ENCODE measurements at places on chromosomes 1 and 21.
A peak's percentile ranks its signal among the peaks of the same experiment; 100 is the strongest.

- DNase-seq = no peak
These were observed 40.2 kb upstream of the EPS8L3 start for GRCh38 chr1:109803901-109804331.

DNA sequence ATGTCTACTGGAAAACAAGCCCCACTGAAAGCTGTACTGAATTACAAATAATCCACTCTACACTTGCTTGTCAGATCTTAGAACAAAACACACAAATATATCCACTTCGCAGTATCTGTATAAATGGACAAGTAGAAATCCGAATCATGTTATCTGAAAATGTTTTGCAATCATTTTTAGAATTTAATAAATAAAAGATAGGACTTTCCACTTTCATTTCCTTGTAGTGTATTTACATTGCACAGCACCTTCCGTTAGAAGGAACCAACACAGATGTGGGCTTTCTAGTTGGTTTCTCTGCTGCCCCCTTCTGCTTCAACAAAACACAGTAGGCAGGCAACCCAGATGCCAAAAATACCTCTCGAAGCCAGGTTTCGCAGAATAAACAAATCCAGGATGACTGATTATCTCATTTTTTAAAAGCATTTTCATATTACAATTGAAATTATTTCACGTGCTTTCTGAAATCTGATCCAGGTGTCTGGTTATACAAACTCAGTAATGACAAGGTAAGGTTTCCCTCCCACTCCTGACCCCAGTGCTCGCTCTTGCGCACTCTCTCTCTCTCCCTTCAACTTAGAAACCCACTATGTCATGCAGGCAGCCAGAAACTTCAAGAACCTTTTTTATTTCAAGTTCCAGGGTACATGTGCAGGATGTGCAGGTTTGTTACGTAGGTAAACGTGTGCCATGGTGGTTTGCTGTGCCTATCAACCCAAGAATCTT is 389.9 kb downstream of the SMYD3 start:
- DNase-seq = no peak

GRCh38 chr1:39491146-39491921 is at the start of gene BMP8A:
BMP8A (plus strand) TSS chr1:39491636; CDS start chr1:39491992, 356 bp downstream.
- peak; percentile 44 for DNase-seq

DNA sequence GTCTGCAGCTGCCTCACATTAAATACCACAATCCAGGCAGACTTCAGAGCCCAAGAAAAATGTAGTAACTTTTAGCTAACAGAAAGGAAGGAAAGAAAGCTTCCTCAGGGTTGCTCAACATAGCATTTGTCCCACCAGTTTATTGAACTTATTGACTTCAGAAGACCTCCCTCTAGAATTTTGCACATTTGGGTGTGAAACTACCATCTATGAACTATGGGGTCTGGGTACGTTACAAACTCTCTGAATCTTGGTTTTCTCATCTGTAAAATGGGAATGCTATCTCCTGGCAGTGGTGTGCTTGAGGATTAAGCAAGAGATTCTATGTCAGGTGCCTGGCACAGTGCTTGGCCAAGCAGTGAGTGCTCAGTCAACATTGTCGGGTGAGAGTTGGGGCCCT is at the start of gene ZP4:
TSS of gene ZP4 (minus strand) at position 101 of the 400 bp plus-strand sequence. CDS start 287 bp downstream, outside the sequence.
- no peak for DNase-seq

DNA sequence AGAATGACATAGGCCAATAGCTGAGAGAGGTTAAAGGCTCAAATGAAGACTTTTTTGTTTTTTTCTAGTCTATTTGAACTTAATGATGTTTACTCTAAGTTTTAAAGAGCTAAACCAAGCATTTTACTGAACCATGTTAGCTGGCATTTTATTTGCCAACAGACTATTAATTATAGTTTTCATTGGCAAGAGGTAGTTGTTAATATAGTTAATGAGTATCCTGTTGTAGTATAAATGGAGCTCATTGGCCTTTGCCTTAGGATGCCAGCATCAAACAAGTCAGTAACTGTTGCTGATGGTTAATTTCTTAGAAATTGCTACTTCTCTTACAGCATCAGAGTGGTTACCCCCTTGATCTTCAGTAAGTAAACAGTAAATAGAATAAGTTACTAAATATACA is 339.0 kb upstream of the B3GALT2 start:
- DNase-seq = no peak

All from stimulated activated CD8-positive, alpha-beta memory T cell treated with anti-CD3 and anti-CD28 coated beads, Interleukin-4, amount 100 ng/mL, for 1 hour (primary cell).